HFFc6 (cell line): ENCODE measurements at places on chromosomes 11 and 22. TPM values are rescaled to one million over a fixed set of nuclear protein-coding genes. Genes with fewer than 3 reads are reported as not detected.

DNA sequence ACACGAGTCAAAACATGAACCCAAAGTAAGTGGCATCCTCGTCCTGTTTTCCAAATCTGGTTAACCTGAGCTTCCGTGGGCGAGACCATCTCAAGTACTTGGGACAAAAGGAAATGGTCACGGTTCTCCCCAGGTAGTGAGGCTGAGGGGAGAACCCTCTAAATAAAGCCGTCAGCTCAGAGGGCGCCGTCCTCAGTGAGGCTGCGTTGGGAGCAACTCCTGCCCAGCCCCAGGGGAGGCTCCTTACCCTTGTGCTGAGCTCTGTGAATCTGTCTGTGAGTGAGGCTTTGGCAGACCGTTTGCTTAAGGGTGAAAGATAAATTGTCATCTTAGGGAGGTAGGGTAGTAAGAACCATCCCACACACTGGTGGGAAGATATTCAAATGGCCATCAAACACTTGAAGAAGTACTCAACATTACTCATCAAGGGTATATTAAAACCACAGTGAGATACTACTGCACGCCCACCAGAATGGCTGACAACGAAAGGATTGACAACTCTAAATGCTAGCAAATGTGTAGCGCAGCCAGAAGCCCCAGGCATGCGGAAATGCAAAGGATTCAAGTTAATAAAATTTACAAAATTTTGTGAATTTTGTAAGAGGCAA lies 321.0 kb downstream of the TBC1D22A start:
- DNase-seq: no peak

GRCh38 chr22:23226497-23226850 lies 46.2 kb downstream of the BCR start:
- no peak for DNase-seq

- DNase-seq: no peak
Measured at GRCh38 chr11:59173964-59174663, 2.2 kb downstream of the DTX4 start.

GRCh38 chr22:23179381-23180299 lies 669 bp upstream of the BCR start:
- no peak for DNase-seq

GRCh38 chr11:31690041-31690440 lies 121.1 kb downstream of the PAX6 start:
- DNase-seq: no peak

DNA sequence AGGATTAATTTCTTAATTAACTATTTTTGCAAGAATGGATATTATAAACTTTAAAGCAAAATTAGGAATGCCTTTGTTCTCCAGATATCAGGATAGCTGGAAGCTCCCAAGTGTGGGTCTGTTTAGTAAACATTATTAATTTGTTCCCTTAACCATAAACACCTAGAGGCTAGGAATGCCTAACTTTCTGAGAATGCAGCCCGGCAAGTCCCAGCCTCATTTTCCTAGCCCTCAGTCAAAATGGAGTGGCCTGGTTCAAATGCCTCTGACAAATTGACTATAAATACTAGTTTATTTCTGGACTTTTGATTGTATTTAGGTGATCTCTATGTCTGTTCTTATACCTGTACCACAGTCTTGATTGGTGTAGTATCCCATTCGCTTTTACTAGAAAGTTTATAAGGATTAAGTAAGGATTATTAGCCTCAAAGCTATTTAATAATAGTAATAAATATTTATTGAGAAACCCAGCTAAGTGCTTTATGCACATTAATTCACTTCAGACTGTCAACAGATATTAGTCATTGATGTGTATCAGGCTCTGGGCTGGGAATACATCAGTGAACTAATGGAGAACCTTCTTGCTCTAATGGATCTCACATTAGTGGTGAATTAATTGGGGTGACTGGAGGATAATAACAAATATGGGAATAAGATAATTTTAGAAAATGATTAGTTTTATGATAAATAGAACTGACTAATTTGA lies 25.8 kb downstream of the PPME1 start:
- DNase-seq: no peak

- no peak for DNase-seq
Measured at GRCh38 chr11:10498022-10498400, 42.9 kb downstream of the AMPD3 start.

DNA sequence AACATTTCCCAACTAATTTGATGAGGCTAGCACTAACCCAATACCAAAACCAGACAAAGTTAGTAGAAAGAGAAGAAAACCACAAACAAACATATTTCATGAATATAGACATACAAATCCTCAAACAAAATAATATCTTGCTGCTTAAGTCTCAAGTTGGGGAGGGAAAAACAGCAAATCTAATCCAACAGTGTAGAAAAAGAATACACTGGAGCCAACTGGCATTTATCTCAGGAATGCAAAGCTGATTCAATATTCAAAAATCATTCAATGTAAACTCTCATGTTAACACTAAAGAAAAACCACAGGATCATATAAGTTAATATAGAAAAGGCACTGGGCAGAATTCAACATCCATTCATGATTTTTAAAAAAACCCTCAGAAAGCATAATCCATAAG lies 18.2 kb downstream of the GNB1L start:
- no peak for DNase-seq

- peak; percentile 13 for DNase-seq
Measured at GRCh38 chr11:65083134-65083833, 556 bp downstream of the CDCA5 start.

GRCh38 chr11:76313913-76314740 lies 66.8 kb downstream of the THAP12 start:
- DNase-seq: no peak

DNA sequence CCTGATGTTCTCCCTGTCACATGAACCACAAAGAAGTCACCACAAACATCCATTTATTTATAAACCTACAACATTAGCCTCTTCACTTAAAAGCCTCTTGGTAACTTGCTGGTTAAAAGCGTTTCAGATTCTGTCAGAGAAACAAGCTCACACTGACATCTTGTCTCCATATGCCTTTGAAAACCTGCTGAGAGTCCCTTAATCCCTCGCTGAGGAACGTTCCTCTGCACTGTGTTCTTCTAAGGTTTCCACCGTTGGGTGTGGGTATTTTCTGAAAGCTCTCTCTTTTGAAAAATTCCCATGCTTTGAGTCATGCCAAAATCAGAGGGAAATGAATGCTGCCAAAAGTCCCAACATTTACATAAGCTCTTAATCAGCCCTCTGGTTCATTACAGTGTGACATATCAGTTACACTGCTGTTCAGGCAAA lies 149.8 kb downstream of the CCDC34 start:
- DNase-seq: peak; percentile 79

- DNase-seq: no peak
Measured at GRCh38 chr11:120029321-120029720, 108.6 kb downstream of the TRIM29 start.

GRCh38 chr11:120128392-120129119 lies 9.4 kb downstream of the TRIM29 start:
- DNase-seq: peak; percentile 77

- no peak for DNase-seq
Measured at GRCh38 chr11:7890417-7891172, 40.5 kb downstream of the OR10A6 start.

Gene CASP5
- not detected in 3 replicates for total RNA-seq

Gene PARVG
- total RNA-seq: not detected in 3 replicates

Gene PEX16
- 23.4 to 24.3 TPM (median 23.5 TPM) in 3 replicates for total RNA-seq

Gene RASSF10
- not detected in 3 replicates for total RNA-seq

Gene TRIM64C
- total RNA-seq: not detected in 3 replicates

Gene OSBP2
- total RNA-seq: 0.08 to 0.28 TPM (median 0.23 TPM) in 3 replicates

Gene INS
- not detected in 3 replicates for total RNA-seq

Gene SLC25A18
- total RNA-seq: not detected in 3 replicates

Gene SYNGR1
- total RNA-seq: 16.8 to 23.2 TPM (median 18.4 TPM) in 3 replicates

Gene SF3A1
- total RNA-seq: 153 to 183 TPM (median 176 TPM) in 3 replicates
